Natural killer cell (primary cell): ENCODE measurements at places on chromosomes 6 and 20. TPM values are rescaled to one million over a fixed set of nuclear protein-coding genes. Genes with fewer than 3 reads are reported as not detected.

DNA sequence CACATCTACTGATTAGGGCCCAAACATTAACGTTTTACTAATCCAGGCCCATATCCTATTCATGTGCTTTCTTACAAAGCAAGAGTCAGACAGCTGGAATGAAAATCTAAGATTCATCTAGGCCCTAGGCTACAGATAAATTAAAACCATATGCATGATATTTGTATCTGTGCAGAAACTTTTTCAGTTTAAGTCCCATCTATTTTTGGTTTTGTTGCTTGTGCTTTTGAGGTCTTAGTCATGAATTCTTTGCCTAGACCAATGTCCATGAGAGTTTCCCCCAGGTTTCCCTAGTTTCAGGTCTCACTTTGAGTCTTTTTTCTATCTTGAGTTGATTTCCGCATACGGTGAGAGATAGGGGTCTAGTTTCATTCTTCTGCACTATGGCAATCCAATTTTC, 20.2 kb downstream of the ADNP start:
- H3K4me1 ChIP-seq: peaks cover 4% of the 10 kb centered on the region
- H3K27ac ChIP-seq: no peak overlapping the region
- no peak overlapping the region for H3K4me3 ChIP-seq
- H3K36me3 ChIP-seq: no peaks in the 10 kb centered on the region
- DNase-seq: no peak
- no peaks in the 10 kb centered on the region for H3K27me3 ChIP-seq

Gene C6orf58
- total RNA-seq: not detected

DNA sequence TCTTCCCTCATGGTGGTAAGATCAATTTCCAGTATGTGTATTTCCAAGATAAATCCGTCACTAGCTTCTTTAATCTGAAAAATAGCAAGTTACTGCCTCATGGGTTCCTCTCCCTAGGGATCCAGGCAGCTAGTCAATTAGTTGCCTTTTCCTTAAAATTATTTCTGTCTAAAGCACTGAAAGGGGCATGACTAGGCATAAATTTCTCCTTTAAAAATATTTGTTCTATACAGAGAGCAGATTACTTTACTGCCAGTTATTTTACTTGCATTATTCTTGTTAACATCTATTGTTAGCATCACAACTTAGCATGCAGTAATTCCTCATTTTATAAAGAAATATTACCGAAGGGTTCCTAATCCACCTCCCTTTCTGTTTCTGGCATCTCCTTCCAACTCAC, 1.4 kb downstream of the MTCL3 start:
- H3K36me3 ChIP-seq: no peaks in the 10 kb centered on the region
- peaks cover 21% of the 10 kb centered on the region for H3K4me1 ChIP-seq
- H3K27ac ChIP-seq: no peak overlapping the region
- peaks cover 66% of the 10 kb centered on the region for H3K27me3 ChIP-seq

GRCh38 chr6:163092876-163093275, 321.6 kb upstream of the QKI start:
- no peak overlapping the region for H3K4me3 ChIP-seq
- no peaks in the 10 kb centered on the region for H3K36me3 ChIP-seq
- no peaks in the 10 kb centered on the region for H3K4me1 ChIP-seq
- no peak overlapping the region for H3K27ac ChIP-seq

Gene MOCS3
- total RNA-seq: 2.5 TPM

Gene EDN1
- 1.5 TPM for total RNA-seq

- DNase-seq: no peak
- no peaks in the 10 kb centered on the region for H3K27me3 ChIP-seq
- H3K36me3 ChIP-seq: no peaks in the 10 kb centered on the region
- H3K4me3 ChIP-seq: no peak overlapping the region
Observed at GRCh38 chr6:104710543-104711335, 149.0 kb downstream of the HACE1 start.

Gene CYP21A2
- total RNA-seq: not detected

- H3K4me3 ChIP-seq: no peak overlapping the region
- no peak for DNase-seq
- H3K4me1 ChIP-seq: no peaks in the 10 kb centered on the region
- H3K27me3 ChIP-seq: no peaks in the 10 kb centered on the region
Observed at GRCh38 chr6:40227735-40228134, 293.5 kb upstream of the MOCS1 start.

Gene FGD2
- total RNA-seq: 22.3 TPM

DNA sequence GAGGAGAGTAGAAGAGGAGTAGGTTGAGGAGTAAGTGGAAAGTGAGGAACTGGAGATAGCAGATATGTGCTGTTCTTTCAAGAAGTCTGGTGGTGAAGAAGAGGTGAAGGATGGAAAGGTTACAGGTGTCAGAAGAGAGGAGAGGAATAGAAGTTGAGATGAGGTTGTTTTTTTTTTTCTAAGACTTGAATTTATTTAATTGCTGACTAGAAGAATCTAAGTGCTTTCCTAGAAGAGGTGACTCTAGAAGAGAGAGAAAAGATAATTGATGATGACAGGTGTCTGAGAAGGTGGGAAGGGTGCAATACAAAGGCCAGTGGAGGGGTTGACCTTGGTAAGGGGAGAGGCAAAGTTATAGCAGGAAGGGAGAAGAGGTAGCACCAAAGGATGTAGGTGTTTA, 25.6 kb downstream of the NDUFAF5 start:
- no peaks in the 10 kb centered on the region for H3K4me1 ChIP-seq
- H3K4me3 ChIP-seq: no peak overlapping the region
- H3K36me3 ChIP-seq: peaks cover 80% of the 10 kb centered on the region
- DNase-seq: no peak

DNA sequence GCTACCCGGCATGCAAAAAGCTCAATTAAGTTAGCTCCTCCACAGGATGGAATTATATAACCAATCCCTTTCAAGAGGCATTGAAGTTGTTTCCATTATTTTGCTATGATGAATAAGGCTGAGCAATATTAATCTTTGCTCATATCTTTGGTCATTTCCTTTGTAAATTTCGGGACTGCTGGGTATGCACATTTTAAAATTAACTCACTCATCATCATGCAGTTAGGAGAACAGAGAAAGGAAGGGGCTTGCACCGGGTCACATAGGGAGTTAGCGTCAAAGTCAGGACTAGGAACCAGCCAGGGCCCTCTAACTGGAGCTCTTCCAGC, 430 bp upstream of the FAM110A start:
- H3K27me3 ChIP-seq: no peaks in the 10 kb centered on the region
- H3K4me3 ChIP-seq: peak overlapping the region; percentile 84
- peaks cover 28% of the 10 kb centered on the region for H3K4me1 ChIP-seq

Gene RNF182
- total RNA-seq: not detected

DNA sequence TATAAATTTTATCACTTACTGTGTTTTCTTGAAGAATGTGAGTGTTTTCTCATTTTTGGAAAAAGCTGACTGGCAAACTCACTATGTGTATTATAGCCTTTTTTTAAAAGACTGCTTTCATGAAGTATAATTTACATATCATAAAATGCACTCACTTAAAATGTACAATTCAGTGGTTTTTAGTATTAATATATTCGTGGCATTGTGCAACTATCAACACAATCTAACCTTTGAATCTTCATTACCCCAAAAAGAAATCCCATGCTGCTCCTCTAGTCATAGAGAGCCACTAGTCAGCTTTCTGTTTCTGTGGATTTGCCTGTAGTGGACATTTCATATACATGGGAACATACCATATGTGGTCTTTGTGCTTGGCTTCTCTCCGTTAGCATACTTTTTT, 143.8 kb downstream of the PLCB4 start:
- no peaks in the 10 kb centered on the region for H3K4me1 ChIP-seq
- H3K27me3 ChIP-seq: no peaks in the 10 kb centered on the region
- no peak overlapping the region for H3K4me3 ChIP-seq
- no peaks in the 10 kb centered on the region for H3K36me3 ChIP-seq
- DNase-seq: no peak

GRCh38 chr6:4890191-4890590, 113.6 kb downstream of the RPP40 start:
- H3K4me3 ChIP-seq: no peak overlapping the region
- H3K27me3 ChIP-seq: no peaks in the 10 kb centered on the region
- no peak for DNase-seq
- H3K4me1 ChIP-seq: no peaks in the 10 kb centered on the region
- no peak overlapping the region for H3K27ac ChIP-seq
- H3K36me3 ChIP-seq: peaks cover 14% of the 10 kb centered on the region

Gene CSE1L
- total RNA-seq: 29.5 TPM

DNA sequence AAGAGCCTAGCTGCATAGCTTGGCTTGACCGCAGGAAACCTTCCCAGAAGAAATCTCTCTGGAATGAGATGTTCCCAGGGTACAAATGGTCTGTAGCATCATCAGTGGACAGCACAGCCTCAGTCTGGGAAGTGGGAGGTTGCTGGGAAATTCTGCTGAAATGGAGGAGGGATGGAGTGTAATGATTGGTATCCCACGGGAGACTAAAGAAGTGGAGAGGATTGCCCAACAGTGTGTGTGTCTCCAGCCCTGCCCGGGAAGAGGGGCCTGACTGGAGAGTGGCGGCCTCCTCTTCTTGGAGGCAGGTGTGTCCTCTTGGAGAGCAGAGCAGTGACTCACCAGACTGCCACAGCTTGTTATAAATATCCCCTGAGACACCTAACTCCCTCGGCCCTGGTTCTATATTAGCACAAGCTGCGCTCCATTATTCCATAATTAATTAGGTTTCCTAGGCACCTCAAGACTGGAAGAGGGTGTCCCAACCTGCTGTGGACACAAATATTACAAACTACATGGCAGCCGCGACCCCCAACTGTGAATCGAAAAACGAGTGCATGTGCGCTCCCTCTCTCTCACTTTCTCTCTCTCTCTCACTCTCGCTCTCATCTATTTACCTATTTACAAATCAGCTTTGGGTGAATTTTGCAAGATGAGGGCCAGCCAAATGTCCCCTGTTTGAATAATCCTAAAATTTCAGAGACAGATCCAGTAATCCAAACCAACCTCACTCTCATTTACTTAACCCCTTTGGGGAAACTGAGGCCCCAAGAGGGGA, 68.8 kb downstream of the FGD2 start:
- H3K27me3 ChIP-seq: no peaks in the 10 kb centered on the region
- no peaks in the 10 kb centered on the region for H3K36me3 ChIP-seq
- no peak for DNase-seq
- peaks cover 31% of the 10 kb centered on the region for H3K4me1 ChIP-seq
- H3K27ac ChIP-seq: no peak overlapping the region

Gene ZNF165
- total RNA-seq: 0.85 TPM

GRCh38 chr20:25071734-25072133, 10.2 kb downstream of the VSX1 start:
- H3K4me3 ChIP-seq: no peak overlapping the region
- H3K27ac ChIP-seq: no peak overlapping the region
- H3K36me3 ChIP-seq: no peaks in the 10 kb centered on the region
- no peaks in the 10 kb centered on the region for H3K4me1 ChIP-seq
- peaks cover 2% of the 10 kb centered on the region for H3K27me3 ChIP-seq
- DNase-seq: peak; percentile 7

DNA sequence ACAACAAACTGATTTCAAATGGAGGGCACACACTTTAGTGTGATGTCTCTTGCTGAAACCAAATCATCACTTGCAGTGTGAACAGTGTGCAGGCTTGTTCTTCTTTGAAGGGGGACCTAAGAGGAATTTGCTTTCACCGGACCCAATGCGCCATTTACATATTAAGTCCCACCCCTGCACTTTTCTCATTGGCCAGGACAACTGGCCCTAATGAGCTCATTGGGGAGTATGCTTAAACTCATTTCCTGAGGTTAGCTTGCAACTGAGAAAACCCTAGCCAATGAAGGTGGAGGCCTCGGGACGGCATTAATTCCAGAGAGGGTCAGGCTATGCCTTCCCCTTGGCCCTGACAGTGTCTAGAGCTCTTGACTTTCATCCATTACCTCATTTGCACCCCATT, 58.7 kb downstream of the VEGFA start:
- no peak overlapping the region for H3K27ac ChIP-seq
- H3K4me3 ChIP-seq: no peak overlapping the region
- H3K4me1 ChIP-seq: peaks cover 7% of the 10 kb centered on the region

Gene FOXA2
- total RNA-seq: not detected

Gene PBOV1
- total RNA-seq: not detected

Gene PLCB4
- 0.40 TPM for total RNA-seq

Gene TP53TG5
- total RNA-seq: 0.14 TPM

GRCh38 chr6:91970700-91971099, 1383.8 kb upstream of the MAP3K7 start:
- H3K27me3 ChIP-seq: no peaks in the 10 kb centered on the region
- H3K4me1 ChIP-seq: no peaks in the 10 kb centered on the region
- no peak for DNase-seq
- no peak overlapping the region for H3K27ac ChIP-seq

Gene WFDC12
- total RNA-seq: not detected

GRCh38 chr6:148968771-148969602, 222.2 kb downstream of the UST start:
- H3K36me3 ChIP-seq: peaks cover 14% of the 10 kb centered on the region
- H3K4me1 ChIP-seq: peaks cover 8% of the 10 kb centered on the region
- no peak overlapping the region for H3K27ac ChIP-seq
- H3K27me3 ChIP-seq: no peaks in the 10 kb centered on the region
- DNase-seq: no peak

Gene C20orf141
- total RNA-seq: not detected

Gene MAN1A1
- 45.6 TPM for total RNA-seq

GRCh38 chr20:49323622-49324238, 45.9 kb upstream of the ZNFX1 start:
- H3K27ac ChIP-seq: no peak overlapping the region
- no peak overlapping the region for H3K4me3 ChIP-seq
- peaks cover 14% of the 10 kb centered on the region for H3K27me3 ChIP-seq
- peak; percentile 71 for DNase-seq
- peaks cover 18% of the 10 kb centered on the region for H3K4me1 ChIP-seq

DNA sequence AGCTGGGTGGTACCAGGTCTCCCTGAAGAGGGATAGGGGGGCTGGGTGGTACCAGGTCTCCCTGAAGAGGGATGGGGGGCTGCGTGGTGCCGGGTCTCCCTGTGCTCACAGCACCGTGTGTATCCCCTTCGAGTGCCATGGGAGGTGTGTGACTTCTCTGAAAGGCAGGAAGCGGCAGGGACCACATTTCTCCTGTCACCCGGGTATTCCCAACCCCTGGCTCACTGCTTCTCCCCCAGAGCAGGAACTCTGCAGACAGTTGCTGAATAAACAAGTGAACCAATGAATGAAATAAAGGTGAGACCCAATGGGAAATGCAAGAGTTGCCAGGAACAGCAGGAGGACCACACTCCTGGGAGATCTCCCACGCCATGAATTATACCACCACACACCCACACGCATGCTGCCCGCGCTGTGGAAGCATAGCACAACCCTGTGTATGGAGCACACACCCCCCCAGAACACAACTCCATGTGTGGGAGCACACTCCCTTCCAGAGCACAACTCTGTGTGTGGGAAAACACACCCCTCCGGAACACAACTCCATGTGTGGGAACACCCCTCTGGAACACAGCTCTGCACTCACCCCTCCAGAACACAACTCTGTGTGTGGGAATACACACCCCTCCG, 50.7 kb downstream of the RNASET2 start:
- H3K4me1 ChIP-seq: peaks cover 19% of the 10 kb centered on the region
- H3K27me3 ChIP-seq: no peaks in the 10 kb centered on the region
- no peak for DNase-seq
- H3K4me3 ChIP-seq: no peak overlapping the region

Gene SGK2
- total RNA-seq: 0.61 TPM

- peaks cover 7% of the 10 kb centered on the region for H3K4me1 ChIP-seq
- H3K27ac ChIP-seq: no peak overlapping the region
- DNase-seq: no peak
- H3K27me3 ChIP-seq: no peaks in the 10 kb centered on the region
- no peaks in the 10 kb centered on the region for H3K36me3 ChIP-seq
- no peak overlapping the region for H3K4me3 ChIP-seq
Observed at GRCh38 chr6:206264-206663, 86.0 kb upstream of the DUSP22 start.
